ENCODE measurements at places on chromosomes 5 and 9. TPM values are rescaled to one million over a fixed set of nuclear protein-coding genes. Genes with fewer than 3 reads are reported as not detected.
A peak's percentile ranks its signal among the peaks of the same experiment; 100 is the strongest.

Gene DBH
- total RNA-seq, result not detected

Gene SLC4A9
- total RNA-seq, result not detected

Gene PCDHGB7
- 2.5 TPM for total RNA-seq

Gene LMNB1
- total RNA-seq, result 58.0 TPM

Gene ICE1
- 19.2 TPM for total RNA-seq

Gene TAF11L10
- not detected for total RNA-seq

Gene PCDHA3
- total RNA-seq, result 0.11 TPM

Gene TAS2R1
- not detected for total RNA-seq

Gene SYNPO
- total RNA-seq, result 32.4 TPM

GRCh38 chr9:125820100-125820804 lies 73.1 kb downstream of the PBX3 start:
- DNase-seq, result no peak

DNA sequence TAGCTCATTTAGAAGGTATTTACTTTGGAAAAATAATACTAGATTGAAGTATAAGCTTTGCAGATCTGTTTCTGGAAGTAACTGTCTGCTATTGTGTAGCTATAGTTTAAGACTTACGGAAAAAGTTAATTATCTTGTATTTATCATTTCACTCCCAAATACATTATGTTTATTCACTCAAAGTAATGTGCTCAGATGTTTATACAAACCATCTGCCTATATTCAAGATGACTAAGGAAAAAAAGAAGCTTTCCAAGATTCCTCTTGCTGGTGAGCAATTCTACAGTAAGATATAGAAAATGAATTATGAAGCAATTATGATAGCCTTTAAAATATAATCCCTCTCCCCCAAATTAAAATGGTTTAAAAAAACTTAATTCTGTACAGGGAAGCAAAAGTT lies 137.9 kb downstream of the KIAA0825 start:
- DNase-seq, result no peak

DNA sequence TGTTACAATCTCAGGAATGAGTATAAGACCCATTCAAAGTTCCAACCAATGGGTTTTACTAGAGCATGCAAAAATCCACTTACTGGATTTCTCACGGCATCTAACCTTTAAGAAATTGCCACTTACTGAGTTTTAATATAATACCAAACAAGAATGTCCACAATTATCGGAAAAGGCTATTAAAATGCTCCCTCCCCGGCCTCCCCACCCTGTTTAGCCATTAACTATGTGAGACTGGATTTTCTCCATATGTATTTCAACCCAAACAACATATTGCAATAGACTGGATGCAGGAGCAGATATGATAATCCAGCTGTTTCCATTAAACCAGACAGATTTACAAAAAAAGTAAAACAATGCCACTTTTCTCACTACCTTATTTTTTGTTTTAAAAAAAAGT lies 4.1 kb downstream of the AGTPBP1 start:
- DNase-seq, result no peak

DNA sequence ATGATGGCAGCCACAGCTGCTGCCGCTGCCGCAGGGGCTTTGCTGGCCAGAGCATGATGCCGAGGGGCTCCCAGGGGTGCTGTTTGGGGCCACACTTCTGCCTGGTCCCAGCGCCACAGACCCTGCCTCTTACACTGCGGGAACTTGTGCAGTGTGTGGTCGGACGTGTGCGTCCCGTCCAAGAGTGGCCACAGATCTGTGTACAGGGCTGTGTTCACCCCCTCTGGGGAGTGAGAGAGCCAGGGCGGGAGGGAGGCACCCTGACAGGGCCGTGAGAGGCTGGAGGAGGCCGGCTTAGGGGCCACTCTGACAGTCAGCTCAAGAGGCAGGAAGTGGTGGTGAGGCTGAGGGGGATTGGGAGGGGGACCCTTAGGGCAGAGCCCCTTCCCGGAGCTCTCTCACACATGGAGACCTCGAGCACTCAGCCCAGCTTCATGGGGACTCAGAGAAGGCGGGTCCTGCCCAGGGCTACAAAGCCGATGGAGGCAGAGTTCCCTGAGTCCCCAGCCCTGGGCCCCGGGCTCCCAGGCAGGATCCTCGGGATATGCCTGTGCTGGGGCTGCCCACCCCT lies 13.1 kb upstream of the CARD19 start:
- DNase-seq, result peak; percentile 14

DNA sequence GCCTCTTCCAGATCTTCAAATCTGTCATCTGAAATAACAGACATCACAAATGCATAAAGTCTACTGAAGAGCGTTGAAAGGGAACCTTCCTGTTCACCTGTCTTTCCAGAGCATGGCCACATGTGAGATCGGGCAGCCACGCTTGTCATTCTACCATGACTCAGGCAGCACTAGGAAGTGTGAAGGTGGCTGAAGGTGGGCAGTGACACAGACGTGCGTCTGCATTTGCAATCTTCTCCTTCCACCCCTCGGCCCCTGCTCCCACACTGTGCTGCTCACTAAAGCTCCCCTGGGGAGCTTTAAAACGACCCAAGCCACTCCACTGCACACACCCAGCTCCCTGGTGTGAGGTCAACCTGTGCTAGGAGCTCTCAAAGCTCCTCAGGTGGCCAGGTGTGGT lies 2.5 kb downstream of the ENTR1 start:
- DNase-seq, result no peak

DNA sequence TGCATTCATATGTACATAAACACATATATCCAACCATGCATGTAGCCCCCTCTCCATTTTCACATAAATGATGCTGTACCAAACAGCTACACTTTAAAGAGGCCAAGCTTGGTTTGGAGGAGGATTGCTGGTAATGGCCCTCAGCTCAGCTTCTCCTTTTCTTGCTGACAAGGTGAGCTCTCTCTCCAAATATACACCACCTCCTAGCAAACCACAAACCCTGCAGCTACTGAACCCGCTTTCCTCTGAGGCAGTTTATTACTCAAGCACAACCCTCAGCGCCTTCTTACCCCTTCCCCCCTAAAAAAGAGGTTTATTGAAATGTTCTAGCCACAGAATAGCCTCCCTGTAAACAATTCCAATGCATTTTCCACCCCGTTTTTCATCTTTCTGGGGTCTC lies 54.0 kb downstream of the ALG2 start:
- no peak for DNase-seq

DNA sequence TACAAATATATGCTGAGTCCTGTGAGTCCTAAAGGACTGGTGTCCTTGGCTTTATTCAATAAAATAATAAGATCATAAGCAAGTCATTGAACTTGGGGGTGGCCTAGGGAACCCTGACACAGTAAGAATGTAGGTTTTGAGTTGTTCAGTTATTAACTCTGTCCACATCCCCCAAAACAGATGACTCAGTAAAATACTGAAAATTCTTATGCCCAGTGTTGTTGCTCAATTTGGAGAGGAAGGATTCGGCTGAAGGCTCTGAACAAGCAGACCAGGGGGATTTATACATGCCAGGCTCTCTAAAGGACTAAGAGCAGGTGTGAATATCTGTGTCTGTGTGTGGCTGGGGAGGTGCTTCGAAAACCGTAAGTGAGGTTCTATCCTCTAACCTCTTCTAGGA lies 173.7 kb downstream of the RMI1 start:
- no peak for DNase-seq

GRCh38 chr5:74266836-74267235 lies 373.7 kb downstream of the ENC1 start:
- no peak for DNase-seq

- no peak for DNase-seq
These were observed 109.1 kb upstream of the ANKH start for GRCh38 chr5:14980698-14981097.

DNA sequence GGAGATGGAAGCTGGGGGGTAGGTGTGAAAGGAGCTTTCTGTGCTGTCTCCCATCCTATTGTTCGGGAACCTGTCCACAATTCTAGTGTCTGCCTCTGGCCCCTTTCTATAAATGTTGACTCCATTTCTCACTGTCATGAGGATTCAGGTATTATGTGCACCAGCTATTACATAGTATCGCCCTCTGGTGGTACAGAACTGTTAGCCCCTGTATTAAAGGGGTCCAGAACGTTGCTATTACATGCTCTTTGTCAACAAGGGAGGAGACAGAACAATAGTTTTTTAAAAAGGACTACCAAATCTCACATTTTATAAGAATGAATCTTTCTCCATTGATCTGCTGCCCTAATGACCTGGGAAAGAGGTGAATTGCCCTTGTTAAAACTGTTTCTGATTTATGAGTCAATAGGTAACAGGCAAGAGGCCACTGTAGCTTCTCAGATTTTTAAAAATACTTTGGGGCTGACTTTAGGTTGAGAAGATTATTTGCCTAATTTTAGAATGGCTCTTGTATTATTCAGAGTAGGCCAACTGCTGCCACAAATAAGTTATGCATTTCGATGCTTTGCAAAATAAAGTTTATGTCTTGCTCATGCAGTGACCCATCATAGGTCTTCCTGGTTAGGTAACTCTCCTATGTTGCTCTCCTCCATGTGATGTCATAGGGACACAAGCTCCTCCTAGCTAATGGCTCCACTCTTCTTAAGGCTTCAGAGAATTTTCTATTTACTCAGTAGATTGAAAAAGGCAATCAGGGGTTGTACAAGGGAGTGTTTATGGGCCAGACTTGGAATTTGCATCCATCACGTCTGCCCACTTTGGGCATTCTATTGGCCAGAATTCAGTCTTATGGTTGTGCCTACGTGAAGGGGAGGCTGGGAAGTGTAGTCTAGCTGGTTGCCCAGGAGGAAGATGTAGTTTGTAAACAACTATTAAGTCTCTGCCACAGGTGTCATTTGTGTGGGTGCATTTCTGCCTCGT lies 20.8 kb downstream of the DCANP1 start:
- no peak for DNase-seq

- no peak for DNase-seq
These were observed 761.3 kb upstream of the DMAC1 start for GRCh38 chr9:8560560-8561525.

DNA sequence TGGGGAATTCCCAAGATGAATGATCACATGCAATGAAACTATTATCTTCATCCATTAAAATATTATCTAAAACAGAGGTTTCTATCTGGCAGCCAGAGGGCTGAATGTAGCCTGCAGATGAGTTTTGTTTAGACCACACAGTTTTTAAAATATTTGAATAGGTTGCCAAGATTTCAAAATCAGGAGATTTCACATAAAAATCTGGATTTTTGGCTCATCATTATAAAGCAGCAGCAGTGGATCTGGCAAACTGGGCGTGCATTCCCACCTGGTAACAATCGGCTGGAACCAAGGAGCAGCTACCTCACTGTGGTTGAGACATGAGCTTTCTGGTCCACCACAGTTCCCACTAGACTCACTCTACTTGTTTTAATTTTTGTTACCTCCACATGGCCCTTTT lies 155.1 kb downstream of the BNC2 start:
- no peak for DNase-seq

- no peak for DNase-seq
These were observed 41.8 kb upstream of the FGF1 start for GRCh38 chr5:142727735-142728047.

DNA sequence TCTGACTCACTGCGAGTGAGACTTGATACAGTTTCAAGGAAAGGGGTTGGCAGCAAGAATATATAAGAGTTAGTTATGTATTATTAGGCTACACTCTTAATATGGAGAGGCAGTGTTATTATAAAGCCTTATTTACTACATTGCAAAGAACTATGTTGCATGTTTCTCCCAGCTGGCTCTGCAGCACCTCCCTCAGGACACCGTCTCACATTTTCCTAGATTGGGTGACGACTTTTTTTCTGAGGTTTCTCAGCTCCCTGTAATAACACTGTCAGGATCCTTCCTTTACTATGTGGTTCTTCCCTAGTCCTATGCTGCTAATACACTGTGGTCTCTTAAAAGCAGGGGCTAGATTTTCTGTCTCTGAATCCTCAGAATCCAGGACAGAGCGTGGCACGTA lies 153.7 kb downstream of the INSYN2B start:
- DNase-seq, result no peak
